ENCODE measurements at places on chromosomes 7 and 10.

GRCh38 chr10:80284522-80284921 is 4.9 kb downstream of the MAT1A start:
- DNase-seq = no peak

GRCh38 chr10:98852686-98853085 is 383.0 kb downstream of the HPSE2 start:
- no peak for DNase-seq

- no peak for DNase-seq
Observed at GRCh38 chr10:71719464-71720201, at the start of gene C10orf105. TSS of gene C10orf105 (minus strand) at chr10:71719778. CDS start at chr10:71716337, 3,441 bp downstream.

GRCh38 chr10:19658131-19658530 is 158.1 kb upstream of the PLXDC2 start:
- DNase-seq = no peak

DNA sequence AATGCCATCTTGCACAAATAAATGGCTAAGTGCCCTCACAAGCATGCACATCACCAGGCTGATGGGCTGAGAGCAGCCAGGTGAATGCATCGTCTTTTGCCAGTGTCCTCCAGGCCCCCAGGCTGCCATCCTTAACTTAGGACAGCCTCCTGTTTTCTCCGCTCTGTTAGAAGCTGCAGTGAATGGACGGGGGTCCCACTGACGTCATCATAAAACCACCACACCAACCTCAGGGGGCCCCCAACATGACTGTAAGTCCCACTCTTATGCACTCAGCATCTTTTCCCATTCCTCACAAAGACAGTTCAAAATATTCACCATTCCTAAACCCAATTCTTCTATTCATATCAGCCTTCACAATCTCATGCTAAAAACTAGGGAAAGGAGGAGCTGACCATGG is 34.4 kb downstream of the GLI3 start:
- DNase-seq = no peak

GRCh38 chr7:2203766-2204300 is 28.9 kb downstream of the MAD1L1 start:
- DNase-seq = no peak

DNA sequence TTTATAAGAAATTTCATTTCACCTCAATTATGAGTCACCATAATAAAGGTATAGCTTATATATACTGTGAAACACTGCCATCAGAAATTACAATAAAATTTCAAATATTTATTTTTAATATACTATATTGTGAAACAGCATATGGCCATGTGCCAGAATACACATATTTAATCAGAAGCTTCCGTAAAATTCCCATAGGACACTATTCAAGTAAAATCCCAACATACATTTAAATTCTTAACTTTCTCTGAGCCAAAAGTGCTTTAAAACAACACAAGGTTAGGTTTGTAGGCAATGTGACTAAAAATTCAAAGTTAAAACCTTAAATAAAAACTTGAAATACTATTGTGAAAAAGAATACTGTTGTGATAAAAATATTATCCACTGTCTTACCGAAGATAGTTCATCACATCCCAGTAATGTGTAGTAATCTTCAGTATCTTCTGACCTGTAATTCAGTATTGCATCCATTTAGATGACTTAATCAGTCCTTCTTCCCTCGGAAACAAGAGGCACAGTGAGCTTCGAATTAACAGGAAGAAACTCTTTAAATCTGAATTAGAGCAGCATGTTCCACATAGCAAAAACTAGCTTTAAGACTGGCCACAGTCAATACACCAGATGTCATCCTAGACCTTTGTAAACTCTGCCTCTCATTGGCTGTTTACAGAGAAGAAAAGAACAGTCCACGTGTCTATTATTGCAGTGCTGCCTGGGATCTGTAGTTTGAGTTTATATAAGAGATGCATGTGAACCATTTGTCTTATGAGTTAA is at the start of gene DNAJC12:
DNAJC12 (minus strand) TSS at position 648 of the 774 bp plus-strand sequence; CDS start at position 471, 177 bp downstream.
- DNase-seq = no peak

GRCh38 chr10:48554656-48555055 is 50.2 kb downstream of the ARHGAP22 start:
- DNase-seq = no peak

GRCh38 chr7:33592718-33593117 is 312.6 kb upstream of the BMPER start:
- DNase-seq = no peak

DNA sequence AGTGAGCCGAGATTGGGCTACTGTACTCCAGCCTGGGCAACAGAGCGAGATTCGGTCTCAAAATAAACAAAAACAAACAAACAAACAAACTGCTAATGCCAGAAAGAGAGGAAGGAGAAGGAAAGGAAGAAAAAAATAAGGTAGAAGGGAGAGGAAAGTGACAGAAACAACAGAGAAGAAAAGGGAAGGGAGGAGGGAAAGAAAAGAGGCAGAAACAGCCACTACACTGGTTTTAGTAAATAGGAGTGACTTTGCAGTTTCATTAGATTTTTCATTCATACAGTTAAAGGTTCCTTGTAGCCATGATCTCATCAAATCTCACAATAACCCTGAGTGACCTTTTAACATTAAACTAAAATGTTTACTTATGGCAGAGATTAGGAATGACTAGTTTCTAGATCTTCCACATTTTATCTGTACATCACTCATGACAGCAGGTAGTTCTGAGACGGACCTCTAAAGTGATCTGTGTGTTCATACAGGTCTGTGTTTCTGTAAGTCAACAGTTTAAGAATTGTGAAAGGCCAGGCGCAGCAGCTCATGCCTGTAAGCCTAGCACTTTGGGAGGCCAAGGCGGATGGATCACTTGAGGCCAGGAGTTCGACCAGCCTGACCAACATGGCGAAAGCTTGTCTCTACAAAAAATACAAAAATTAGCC is 191.3 kb upstream of the KLF14 start:
- DNase-seq = no peak

DNA sequence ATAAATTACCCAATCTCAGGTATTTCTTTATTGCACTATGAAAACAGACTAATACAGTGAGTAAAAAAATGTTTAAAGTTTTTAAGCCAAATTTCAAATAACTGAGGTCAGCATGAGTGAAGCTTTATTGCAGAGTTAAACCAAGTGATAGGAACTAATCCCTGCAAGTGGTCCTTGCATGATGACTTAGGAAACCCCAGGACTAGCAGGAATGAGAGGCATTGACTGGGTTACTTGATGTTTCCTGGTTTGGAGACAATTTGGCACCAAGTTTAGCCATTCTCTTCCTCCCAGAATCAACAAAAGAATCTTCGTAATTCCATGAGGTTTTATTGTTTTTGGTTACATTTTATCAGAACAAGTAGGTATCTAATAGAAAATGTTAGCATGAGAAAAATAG is 194.2 kb downstream of the BICC1 start:
- no peak for DNase-seq

GRCh38 chr7:139886899-139887298 is 57.8 kb downstream of the TBXAS1 start:
- DNase-seq = no peak

GRCh38 chr10:61406736-61407135 is 46.4 kb downstream of the TMEM26 start:
- no peak for DNase-seq

DNA sequence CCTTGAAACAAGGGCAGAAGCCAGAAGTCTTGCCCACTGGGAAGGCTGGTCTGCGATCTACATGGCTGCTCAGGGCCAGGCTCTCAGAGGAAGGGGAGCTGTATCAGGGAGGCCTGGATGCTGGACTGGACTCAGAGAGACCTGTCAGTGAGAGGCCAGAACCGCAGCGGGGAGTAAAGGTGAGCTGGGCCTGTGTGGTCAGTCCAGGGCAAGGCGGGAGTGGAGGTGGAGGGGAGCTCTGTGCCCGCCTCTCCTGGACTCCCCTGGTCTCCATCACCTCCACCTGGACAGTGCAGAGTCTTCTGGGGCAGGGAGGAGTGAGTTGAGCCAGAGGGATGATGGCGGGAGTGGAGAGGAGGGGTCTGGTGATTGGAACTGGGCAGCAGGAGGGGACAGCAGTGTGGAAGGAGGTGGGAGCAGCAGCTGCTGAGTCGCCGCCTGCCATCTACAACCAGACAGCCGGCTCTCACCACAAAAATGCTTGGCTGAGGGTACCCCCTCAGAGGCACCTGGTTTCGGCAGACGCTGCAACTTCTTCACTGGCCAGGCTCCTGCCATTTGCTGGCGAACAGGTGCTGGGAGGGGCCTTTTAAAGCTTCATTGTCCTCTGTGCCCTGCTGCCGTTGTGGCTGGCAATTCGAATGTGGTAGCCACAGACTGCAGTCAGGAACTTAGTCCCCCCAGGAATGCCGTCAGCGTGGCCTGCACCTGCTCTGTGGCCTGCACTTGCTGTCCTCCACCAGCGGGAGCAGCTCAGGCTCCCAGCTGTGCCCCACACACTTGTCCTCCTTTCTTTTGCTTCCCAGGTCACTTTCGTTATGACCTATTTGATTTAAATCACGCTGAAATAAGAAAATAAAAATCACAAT is 3.5 kb downstream of the RASSF4 start:
- DNase-seq = no peak

DNA sequence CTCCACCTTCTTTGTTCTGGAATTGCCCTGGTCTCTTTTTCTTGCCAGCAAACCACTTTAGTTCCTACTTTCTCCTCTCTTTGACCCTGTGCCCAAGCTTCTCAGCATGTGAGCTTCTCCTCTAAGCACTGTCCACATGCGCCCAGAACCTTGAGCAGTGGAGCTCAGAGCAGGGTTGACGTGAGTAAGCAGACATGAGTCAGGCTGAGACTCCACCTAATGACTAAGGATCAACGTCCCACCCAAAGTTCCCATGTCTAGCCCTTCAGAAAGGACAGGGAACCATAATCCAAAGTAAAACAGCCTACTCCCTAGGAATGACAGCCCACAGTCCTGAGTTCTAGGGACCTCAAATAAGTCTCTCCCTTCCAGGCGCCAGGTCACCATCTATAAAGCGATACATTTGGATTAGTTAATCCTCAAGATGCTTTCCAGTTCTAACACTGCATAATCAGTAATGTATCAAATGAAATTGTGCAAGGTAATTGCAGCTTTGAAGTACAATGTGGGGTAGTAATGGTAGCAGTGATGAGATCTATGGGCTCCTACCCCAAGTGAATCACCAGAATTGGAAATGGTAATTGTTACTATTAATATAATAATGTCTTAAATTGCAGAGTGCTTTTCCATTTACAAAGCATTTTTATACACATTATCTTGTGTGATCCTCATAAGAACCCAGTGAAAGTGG is 44.5 kb downstream of the KCNMA1 start:
- no peak for DNase-seq

DNA sequence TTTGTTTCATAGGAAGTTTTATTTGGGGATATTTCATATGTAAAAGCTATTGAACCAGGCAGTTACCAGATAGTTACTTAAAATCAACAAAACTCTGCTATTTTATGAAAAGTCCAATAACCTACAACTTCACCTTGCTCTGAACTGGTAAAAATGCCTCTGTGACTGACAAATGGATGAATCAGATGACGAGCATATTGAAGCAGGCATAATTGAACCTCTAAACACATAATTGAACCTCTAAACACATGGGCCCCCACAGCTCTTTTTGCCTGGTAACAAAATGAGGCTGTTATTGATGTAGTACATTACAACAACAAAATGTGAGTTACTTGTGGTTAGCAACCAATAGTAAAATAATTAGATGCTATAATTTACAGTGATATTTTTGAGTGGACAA is 99.7 kb downstream of the MBL2 start:
- DNase-seq = no peak

DNA sequence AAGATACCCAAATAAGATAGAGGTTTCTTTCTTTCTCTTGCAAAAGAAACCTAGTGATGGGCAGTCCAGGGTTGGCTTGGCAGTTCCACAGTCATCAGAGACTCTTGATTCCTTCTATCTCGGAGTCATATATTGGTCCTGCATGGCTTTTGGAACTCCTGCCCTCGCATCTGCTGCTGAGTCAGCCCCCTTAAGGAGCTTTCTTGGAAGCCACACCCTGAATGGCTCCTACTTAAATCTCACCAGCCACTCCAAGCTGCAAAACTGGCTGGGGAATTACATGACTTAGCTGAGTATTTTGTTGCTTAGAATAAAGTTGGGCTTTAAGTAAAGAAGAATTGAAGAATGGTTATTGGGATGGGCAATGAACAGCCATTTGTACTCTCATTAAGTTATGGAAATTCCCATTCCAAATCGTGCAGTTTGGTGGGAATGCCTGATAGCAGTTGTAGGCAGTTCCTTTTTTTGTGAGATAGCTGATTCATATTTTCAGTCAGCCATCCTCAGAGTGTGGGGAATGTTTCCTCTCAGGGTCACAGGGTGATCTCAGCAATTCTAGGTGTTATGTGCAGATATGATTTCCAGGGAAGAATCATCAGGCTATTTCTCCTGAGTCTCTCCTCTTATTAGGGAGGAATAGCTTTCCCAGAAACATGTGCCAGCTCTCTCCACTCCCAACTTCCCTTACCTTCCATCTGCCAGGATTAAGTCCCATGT is 209.9 kb downstream of the BBS9 start:
- DNase-seq = no peak

GRCh38 chr10:8035641-8036470 is 18.6 kb upstream of the GATA3 start:
- DNase-seq = peak; percentile 32

DNA sequence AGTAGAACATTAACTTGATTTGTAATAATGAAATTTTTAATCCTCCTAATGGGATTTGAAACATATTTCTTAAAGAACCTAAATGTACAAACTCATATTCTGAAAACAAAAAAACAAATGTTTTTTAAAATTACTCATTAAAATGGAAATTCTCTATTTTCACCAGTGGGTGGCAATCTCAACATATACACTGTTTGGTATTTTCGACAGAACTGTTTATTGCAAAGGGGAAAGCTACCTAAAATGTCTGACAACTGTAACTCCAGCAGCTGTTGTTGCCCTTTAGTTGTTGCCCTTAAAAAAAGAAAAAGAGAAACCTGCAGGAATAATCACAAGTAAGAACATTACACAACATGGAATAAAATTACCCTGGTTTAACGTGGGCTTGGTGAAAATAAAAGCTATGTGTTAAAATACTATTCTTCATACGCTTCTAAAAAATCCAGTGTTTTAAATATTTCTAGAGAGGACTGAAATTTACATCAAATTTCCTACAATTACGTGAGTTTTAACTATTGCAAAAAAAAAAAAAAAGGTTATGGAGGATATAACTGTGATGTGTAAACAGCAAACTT is 54.5 kb downstream of the COL1A2 start:
- DNase-seq = no peak

DNA sequence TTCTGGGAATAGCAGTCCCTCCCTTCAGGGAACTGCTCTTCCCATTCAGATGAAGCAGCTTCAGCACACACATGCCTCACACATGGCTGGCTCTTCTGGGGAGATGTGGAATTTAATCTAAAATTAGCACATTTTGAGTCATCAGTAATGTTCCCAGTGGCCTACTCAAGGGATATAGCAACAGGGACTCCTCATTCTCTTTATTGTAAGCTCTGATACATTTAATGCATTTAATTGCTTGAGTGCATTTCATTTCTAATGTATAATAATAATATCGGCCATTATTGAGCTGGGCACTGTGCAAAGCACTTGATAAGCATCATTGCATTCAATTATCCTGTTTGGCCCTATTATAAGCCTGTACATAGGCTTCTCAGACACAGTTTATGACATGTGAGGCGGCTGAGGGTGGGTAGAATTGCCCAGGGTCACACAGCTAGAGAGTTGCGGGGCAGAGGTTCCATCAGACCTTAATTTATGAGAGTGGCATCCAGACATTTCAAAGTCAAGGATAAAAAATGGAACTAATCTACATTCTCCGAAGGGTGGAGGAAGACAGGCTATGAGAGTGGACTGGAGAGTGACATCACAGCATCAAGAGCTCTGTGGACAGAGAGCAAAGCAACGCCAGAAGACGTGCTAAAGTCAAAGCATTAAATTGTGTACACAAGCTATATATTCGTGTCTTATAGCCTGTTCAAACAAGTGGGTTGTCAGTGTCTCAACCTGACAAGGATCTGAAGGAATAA is 76.8 kb downstream of the LANCL2 start:
- no peak for DNase-seq

- no peak for DNase-seq
Observed at GRCh38 chr10:117284716-117285494, 44.0 kb downstream of the SLC18A2 start.

Measured in activated T-cell treated with anti-CD3 and anti-CD28 coated beads, Interleukin-2, amount 50 U/mL, for 1 hour (primary cell).